Mesenteric fat pad (tissue), 1 donor: ENCODE measurements at places on chromosomes 13 and 19. TPM values are rescaled to one million over a fixed set of nuclear protein-coding genes. Genes with fewer than 3 reads are reported as not detected.

DNA sequence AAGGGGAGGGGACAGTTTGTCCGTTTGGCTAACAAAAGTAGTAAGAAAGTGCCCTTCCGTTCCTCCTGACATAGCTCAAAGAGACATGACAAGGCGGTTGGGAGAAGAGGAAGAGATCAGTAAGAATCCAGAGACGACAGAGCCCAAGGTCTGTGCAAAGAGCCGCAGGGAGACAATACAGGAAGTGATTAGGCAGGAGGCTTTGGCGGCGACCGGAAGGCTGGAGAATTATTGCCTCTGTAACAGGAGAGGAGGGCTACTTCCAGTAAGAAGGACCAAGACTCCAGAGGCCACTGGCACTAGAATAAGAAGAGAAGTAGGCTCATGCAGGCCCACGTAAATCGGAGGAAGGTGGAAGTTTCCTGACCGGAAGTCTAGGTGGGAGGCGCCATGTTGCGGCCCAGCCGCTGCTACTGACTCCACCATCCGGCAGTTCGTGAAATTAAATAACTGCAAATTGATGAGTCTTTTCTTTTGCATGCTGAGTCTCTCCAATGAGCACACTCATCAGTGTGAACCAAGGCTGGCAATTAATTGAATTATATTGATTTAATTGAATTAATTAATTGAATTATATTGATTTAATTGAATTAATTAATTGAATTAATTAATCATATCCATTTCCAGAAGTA is 9.9 kb downstream of the RFX2 start:
- DNase-seq: no peak

DNA sequence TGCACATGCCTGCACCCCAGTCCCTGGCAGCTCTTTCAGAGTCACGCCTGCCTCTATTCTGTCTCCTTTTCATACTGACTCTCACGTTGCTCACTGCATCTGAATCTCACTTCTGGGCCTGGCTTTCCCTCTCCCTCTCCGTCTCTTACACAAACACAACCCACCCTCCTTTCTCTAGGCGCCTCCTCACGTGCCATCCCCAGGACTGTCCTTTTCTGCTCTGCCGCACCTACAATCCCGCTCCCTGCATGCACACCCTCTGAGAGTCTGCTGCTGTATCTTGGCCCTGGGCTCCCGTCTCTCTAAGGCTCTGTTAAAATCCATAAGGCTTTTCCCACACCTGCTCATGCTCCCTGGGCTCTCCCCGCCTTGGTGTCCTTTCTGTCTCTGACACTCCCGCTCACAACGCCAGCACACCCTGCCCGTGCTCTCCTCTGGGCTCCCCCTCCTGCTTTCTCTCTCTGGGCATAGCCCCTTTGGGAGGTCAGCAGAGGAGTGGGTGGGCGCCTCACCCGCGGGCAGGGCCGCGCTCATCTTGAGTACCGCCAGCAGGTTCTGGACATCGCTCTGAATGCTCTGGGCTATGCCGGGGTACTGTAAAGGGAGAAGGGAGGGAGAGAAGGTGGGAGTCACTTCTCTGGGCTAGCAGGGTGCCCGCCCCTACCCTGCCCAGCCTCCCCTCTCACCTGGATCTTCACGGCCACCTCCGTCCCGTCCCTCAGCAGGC is 12.7 kb upstream of the NUMBL start:
- no peak for DNase-seq

The CALR gene
- 877 TPM for total RNA-seq

The PTGIR gene
- 7.2 TPM for total RNA-seq

- no peak for DNase-seq
Observed at GRCh38 chr19:48750771-48751504, 1.5 kb downstream of the FUT1 start.

The ONECUT3 gene
- not detected for total RNA-seq

The TNFSF13B gene
- total RNA-seq: 7.0 TPM

- DNase-seq: no peak
Observed at GRCh38 chr13:110758195-110758805, 44.8 kb downstream of the ING1 start.

- DNase-seq: peak; percentile 33
Observed at GRCh38 chr13:111940892-111941291, 126.1 kb upstream of the SOX1 start.

DNA sequence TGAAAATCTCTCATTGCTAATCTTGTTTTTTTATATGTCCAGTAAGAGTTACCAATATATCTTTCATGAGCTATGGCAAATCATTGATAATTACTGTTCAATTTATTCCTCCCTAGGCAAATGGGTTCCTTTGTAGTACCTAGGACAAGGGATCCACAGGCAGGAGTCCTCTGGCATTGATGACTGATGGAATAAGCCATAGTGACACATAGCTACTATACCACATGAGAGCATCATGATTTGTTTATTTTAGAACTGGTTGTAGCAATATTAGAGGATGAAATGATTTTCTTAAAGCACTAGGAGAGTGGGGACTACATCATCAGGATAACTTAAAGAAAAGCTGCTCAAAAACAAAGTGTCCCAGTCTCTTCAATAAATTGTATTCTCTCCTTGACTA is 21.7 kb upstream of the MAB21L1 start:
- no peak for DNase-seq

DNA sequence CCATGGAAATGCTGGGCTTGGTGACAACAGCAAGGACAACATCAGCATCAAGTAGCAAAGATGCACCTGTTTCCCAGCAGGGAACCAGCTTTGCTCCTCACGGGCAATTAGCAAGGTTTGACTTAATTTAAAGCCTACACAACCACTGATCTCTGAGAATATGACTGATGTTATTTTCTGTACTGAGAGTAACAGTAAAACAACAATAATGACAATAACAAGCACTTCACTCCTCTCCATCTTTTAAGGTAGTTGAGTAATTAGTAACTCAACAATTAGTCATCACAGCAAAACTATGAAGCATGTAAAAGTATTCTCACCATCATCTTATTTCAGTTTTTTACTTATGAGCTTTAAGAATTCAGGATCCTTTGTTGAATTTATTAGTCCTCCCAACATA is 37.3 kb downstream of the ENOX1 start:
- DNase-seq: no peak

GRCh38 chr13:30841154-30841553 is 64.9 kb upstream of the MEDAG start:
- DNase-seq: peak; percentile 75
